Glomerular endothelial cell (primary cell): ENCODE measurements at places on chromosomes 16 and 17.

DNA sequence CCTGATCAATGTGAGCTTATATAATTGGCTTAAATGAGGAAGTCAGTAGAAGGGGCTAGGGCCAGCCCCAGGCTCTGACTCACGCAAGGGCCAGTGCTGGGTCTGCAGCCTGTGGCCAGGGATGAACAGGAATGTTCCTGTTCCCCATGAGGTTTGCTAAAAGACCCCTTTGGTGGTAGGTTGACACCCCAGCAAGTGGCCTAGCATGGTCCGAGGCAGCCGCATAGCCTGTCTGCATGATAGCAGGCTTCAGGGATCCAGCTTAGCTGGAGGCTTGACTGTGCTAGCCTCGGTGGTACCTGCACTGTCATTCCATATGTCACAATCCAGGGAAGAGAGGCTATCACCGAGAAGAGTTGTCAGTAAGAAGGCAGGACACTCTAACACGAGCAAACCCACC lies 23.5 kb downstream of the TRIM25 start:
- no peak for DNase-seq

DNA sequence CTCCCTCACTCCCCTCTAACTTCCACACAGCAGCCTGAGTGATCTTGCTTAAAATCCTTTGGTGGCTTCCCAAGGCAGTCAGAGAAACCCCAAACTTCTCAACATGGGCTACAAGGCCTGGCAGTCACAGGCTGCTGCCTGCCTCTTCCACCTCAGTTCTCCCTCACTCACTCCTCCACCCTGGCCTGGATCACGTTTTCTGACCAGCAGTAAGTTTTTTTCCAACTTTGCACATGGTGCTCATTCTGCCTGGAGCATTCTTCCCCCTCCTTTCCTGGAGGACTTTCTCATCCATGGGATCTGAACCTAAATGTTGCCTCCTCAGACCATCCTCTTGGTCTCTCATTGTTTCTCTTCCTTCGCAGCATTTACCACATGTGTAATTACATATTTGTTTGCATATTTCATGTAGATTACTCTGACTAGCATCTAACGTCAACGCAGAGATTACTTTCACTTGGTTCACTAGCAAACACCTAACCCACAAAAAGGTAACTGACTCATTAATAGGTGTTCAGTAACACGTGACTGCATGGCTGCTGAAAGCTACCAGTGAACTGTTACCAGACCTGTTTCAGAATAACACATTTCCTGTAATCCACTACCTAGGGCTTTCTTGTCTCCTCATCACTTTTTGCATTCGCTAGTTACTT lies 17.1 kb downstream of the GNA13 start:
- DNase-seq: no peak

- no peak for DNase-seq
These were observed 25.6 kb upstream of the NPTX1 start for GRCh38 chr17:80501741-80502577.

- no peak for DNase-seq
These were observed 72.2 kb upstream of the CREBBP start for GRCh38 chr16:3952737-3953131.

- peak; percentile 14 for DNase-seq
These were observed 160.1 kb downstream of the MAP2K4 start for GRCh38 chr17:12180644-12181261.

- no peak for DNase-seq
These were observed 16.4 kb downstream of the ATP6V0D1 start for GRCh38 chr16:67464565-67464964.

GRCh38 chr16:67521095-67521804 lies 7.4 kb upstream of the RIPOR1 start:
- DNase-seq: peak; percentile 92

DNA sequence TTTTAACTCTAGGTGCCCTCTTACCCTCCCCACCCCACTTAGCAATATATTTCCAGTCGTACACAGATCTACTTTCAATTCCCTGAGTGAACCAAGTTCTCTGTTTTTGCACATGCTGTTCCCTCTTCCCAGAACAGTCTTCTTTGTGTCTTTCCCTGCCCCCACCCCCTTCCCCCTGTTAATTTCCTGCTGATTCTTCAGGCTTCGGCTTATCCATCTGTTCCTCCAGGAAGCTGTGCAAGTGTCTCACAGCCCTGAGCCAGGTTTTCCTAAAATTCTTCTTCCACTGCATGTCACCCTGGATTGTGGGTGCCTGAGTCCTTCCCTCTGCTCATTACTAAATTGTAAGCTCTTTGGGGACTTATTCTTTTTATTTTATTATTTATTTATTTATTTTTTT lies 12.4 kb upstream of the SPOP start:
- no peak for DNase-seq

DNA sequence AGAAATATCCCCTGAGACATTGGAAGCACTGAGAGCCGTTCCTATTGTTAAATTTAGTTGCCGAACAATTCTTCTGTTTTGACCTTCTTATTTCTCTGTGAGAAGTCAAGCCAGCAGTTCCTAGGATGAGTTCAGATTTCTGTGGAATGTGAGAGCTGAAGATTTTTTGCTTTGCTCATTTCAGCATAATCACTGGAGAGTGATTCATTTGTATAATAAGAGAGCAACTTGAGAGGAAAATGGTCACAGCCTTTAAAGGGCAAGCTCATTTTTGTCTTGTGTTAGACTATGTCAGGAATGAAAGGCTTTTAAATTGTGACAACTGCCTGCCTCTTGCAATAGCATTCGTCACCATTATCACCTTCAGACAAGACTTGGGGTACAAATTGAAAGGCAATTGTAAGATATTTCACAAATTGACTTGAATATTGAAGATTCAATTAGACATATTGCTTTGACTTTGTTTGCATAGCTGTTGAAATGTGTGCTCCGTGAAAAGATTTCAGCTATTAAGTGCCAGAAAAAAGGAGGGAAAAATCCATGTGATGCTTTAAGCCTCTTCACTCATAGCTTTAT lies 900.0 kb upstream of the GOT2 start:
- no peak for DNase-seq

GRCh38 chr17:31392856-31393748 lies 1.6 kb downstream of the RAB11FIP4 start:
- DNase-seq: no peak

DNA sequence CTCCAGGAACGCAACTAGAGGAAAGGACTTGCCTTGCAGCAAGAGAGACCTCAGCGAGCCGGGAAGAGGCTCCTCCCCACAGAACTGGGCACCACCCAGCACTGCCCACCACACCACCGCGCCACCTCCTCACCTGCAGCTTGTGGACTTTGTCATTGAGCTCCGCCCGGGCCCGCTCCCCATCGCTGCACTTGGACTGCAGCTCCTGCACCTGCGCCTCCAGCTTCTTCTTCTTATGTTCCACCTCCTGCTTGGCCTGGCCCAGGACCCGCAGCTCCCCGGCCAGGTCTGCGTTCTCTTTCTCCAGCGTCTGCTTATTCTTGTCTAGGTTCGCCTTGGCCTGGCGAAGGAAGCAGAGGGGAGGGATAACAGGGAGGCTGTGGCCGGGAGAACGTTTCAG lies 76.7 kb downstream of the NDE1 start:
- DNase-seq: no peak

DNA sequence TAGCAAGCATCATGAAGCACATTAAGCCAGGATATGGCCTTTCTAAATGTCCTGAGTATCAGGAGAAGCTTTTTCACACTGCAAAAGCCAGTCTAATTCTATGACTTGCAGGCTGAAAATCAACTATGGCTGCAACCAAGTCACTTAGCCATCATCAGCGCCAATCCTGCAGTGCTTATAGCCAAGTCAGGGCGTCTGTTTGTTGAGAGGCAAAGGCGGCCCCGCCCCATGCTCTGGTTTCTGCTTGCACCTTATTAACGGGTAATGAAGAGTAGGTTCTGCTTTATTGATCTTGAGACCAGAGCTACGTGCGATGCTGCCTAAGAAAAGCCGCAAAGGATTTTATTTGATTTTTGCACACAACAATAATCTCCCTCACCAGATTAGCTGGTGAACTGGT lies 88.4 kb downstream of the CDH13 start:
- DNase-seq: no peak

- no peak for DNase-seq
These were observed 6.2 kb downstream of the RARA start for GRCh38 chr17:40315206-40315605.

DNA sequence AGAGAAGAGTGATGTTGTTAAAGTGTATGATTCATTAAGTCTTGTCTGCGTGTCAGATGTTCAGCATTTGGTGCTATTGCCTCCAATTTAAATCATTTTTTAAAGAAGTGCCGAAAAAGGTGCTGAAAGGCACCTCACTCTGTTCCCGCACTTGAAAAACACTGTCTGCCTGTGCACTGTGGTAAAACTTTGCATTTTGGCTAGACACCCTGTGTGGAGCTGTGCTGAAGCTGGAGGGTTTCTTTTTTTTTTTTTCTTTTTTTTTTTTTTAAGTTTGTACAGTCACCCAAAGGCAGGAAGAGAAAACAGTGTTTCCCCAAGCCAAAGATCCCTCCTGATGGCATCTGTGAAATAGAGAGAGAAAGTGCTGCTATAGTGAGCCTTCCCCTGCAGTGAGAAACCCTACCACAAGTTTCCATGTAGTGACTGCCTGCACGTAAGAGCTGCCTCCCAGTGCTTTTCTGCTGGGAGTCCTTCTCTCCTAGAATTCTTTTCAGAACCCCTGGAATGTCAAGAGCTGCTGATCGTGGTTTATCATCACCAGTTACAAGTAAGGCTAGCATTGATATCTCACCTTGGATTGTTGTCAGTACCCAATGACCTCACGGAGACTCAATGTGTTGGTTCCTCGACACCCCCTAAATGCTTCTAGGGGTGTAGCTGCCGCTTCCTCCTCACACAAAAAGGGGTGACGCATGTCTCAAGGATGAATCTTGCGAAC lies 116.0 kb upstream of the SOX9 start:
- no peak for DNase-seq

DNA sequence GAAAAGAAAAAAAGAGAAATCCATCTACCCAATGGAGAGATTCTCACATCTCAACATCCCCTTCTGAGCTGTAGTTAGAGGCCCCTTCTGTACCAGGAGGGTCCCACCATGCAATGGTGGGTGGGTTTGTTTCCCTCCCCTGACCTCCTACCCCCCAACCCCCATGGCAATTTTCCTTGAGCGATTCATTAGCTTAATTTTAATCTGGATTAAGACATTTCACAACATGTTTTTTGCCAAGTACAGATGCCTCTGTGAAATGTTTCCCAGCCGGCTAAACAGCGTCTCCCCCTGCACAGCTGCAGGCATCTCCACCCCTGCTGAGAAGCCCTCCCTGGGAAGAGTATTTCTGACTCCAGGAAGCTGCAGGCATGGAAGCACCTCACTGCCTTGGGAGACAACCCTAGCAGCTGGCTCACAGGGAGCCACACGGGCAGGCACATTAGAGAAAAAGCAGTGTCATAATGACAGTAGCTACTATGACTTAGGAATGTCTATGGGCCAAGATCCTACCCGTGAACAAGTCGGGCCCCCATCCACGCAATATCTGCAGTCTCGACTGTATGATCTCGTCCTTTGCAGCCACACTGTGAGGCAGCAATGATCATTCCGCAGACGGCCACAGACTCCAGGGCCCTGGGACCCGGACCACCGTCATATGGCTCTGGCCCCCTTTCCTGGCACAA lies 117.3 kb downstream of the ADCY9 start:
- DNase-seq: no peak

- DNase-seq: no peak
These were observed 618.7 kb downstream of the KCNJ18 start for GRCh38 chr17:22310717-22311686.

- DNase-seq: no peak
These were observed 102.1 kb upstream of the HS3ST2 start for GRCh38 chr16:22711847-22712246.

DNA sequence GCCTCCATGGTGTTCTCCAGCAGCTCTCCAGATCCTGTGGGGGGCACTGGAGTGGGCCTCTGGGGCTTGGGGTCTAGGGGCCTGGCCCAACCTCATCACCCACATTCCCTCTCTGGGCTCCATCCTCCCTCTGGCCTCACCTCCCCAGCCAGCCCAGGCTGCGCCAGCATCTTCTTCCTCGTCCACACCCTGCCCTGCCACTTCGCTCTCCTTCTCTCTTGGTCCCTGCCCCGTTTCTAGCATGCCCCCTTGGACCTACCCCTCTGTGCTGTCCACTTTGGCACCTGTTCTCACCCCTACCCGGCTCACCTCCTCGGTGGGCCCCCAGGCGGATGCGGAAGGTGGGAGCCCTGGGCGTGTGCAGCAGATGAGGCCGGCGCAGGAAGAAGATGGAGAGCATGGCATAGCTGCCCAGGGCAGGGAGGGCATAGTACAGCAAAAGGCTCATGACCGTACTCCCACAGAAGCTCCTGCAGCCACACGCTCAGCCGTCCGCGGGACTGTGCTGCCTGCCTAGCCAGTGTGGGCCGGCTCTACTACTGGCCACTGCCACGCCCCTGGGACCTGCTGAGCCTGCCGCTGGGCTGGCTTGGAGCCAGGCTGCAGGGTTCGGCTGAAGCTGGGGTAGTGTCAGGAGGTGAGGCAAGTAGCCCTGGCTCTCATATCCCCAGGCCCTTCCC lies at the start of gene GDPD3:
Gene GDPD3, minus strand, starts transcription at position 507 of the 680 bp plus-strand sequence. Its CDS starts 59 bp downstream, at position 448.
- no peak for DNase-seq

GRCh38 chr16:89193576-89194293 lies 6.6 kb downstream of the SLC22A31 start:
- DNase-seq: no peak

DNA sequence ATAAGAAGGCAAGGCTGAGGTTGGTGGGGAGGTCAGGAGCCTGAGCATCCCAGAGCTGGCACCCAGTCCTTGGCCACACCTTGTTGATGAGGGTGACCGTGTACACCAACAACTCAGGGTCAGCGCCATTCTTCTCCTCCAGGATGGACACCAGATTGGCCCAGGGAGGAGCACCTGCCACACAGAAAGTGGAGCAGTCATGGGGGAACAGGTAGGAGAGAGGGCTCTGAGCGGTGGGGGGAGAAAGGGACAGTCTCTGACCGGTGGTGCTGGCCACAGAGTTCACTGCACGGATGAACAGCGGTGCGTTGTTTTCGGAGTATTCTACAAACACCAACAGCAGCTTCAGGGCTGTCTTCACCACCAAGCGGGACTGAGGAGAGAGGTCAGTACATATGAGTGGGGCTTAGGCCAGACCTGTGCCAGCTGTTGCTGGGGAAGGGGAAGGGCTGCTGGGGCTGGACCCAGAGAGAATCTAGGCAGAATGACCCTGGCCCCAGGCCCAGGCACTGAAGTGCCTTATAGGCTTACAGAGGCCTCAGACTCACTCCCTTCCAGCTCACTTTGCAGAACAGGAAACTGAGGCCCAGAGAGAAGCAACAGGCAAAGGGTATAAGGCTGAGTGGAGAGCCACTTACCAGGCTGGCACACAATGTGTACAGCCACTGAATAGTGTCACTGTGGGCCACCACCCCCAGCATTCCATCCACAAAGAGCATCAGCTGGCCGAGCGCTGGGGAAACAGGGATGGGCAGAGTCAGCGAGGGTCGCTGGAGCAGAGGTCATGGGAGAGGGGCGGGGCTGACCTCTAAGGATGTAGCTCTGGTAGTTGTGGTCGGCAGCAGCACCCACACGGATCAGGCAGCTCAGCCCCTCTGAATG lies 9.6 kb downstream of the FHOD1 start:
- DNase-seq: no peak

- no peak for DNase-seq
These were observed 11.8 kb upstream of the CIBAR2 start for GRCh38 chr16:85123891-85124635.

GRCh38 chr16:73878611-73879010 lies 418.0 kb upstream of the PSMD7 start:
- DNase-seq: peak; percentile 34

GRCh38 chr17:39573447-39574298 lies 34.0 kb downstream of the NEUROD2 start:
- DNase-seq: no peak
